ENCODE measurements at places on chromosomes 13 and 19. TPM values are rescaled to one million over a fixed set of nuclear protein-coding genes. Genes with fewer than 3 reads are reported as not detected.

The LILRA2 gene
- total RNA-seq = 4.2 TPM

The TMEM150B gene
- 1.3 TPM for total RNA-seq

The MEDAG gene
- 6.7 TPM for total RNA-seq

The JUNB gene
- 89.1 TPM for total RNA-seq

The NPAS1 gene
- total RNA-seq = 0.21 TPM

The HS6ST3 gene
- 1.6 TPM for total RNA-seq

- DNase-seq = no peak
These were observed 22.6 kb downstream of the POLR1D start for GRCh38 chr13:27644302-27644701.

GRCh38 chr13:20375871-20376270, 143.8 kb upstream of the GJB6 start:
- DNase-seq = no peak

- DNase-seq = no peak
These were observed 962 bp upstream of the IRS2 start for GRCh38 chr13:109787135-109787954.

DNA sequence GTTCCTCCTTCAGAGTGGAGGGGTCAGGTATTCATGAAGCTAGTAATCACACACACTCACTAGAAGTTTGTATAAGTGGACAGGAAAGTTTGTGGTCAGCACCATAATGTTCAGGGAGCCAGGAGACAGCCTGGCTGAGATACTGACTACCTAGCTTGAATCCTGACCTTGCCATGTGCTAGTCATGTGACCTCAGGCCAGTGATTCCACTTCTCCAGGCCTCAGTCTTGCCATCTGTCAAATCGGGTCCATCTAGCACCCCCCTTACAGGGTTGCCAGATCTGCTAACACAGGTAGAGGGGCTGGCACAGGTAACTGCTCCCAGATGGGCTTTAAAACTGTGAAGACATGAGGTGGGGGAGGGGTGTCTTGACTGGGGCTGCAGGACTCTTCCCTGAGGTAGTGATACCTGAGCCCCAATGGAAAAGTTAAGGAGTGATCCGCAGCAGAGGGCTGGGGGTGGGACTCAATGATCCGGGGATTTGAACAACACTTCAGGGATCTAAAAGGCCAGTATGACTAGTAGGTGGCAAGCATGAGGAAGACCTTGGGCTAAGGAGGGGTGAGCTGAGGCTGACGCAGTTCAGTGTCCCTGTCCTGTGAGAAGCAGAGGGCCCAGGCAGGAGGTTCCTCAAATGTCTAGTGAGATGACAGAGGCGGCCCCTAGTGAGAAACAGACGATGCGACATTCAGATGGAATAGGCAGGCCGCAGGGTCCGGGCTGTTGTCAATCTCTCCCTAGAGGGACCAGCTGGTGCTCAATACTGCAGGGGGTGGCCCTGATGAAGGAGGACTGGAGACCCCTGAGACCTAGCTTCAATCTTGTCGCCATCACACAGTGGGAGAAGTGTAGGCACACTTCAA, 8.5 kb downstream of the ACTMAP start:
- DNase-seq = no peak

DNA sequence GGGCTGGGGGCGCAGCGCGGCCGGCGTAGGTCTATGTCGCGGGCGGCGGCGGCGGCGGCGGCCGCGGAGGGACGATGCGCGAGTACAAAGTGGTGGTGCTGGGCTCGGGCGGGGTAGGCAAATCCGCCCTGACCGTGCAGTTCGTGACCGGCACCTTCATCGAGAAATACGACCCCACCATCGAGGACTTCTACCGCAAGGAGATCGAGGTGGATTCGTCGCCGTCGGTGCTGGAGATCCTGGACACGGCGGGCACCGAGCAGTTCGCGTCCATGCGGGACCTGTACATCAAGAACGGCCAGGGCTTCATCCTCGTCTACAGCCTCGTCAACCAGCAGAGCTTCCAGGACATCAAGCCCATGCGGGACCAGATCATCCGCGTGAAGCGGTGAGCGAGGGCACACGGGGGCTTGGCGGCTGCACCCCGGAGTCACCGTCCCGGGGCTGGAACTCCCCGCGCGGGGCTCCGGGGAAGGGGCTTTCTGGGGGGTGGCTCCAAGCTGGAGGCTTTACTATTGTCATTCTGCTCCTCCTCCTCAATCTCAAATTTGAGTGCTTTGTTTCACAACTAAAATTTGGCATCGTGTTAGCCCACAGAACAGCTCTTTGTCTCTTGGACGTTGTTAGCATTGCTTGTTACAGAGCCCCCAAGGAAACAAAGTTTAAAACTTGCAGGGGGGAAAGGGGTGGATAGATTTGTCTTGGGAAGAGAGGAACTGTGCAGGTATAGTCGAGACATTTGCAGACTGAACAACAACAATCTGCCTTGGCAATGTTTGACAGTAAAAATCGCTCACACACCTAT, 630 bp downstream of the RAP2A start:
- peak; percentile 22 for DNase-seq

- DNase-seq = no peak
These were observed 55.4 kb upstream of the ZNF724 start for GRCh38 chr19:23305555-23305954.

DNA sequence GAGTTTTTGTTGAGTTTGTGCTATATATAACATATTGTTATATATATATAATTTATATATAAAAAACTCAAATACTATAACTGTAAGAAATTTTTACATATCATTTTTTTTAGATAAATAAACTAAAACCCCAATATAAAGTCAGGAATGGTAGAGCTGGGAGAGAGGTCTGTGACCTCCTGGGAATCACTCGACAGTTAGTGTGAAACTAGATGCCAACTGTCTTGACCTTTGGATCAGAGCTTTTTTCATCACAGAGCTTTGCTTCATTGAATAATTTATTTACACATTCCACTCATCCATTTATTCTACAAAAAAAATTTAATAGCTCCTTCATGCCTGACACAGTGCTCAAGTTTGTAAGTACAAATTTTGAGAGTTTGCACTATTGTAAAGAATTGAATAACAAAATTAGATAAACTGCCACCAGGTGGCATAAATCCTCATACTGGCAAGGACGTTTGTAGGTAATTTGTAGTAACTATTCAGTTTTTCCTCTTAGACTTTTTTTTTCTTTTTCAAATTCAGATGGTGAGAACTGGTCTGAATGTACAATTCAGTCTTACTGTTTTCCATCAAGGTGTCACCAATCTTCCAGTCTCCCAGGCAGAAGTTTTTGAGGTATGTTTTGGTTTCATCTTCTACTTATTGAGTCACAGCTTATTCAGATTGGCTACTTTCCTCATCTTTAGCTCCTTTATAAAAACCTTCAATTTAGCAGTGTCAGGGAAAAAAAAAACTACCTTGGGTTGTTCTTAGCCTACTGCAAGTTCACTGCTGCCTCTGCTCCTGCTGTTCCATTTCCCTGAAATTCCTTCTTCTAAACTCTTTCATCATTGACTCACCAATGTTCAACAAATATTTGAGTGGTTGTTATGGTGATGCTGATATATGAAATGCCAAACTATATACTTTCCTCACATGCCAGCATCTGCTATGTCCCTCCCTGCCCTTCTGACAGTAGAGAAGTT, 28.7 kb downstream of the LACC1 start:
- no peak for DNase-seq

DNA sequence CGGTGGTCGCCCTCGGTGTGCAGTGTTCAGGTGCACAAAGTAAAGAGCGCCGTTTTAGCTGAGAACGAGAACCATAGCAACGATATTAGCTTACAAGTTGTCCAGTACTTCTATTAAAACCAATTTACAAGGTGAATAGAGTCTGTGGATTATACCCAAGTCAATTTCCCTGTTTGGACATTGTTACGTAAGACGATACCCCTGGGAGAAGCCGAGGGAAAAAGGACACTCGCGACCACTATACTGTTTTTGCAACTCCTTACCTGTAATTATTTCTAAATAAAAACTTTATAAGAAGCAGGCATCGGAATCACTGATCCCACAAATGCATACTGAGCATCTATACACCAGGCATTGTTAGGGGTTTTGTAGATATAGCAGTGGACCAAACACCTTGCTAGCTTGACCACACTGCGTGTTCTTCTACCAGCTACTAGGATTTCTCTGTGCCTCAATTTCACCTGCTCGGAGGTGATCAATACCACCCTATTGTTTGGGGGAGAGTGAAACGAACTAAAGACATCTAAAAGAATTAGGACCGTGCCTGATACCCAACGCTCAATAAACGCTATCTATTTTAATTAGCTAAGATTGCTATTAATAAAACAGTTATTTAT, 488 bp upstream of the EEF2 start:
- DNase-seq = no peak

DNA sequence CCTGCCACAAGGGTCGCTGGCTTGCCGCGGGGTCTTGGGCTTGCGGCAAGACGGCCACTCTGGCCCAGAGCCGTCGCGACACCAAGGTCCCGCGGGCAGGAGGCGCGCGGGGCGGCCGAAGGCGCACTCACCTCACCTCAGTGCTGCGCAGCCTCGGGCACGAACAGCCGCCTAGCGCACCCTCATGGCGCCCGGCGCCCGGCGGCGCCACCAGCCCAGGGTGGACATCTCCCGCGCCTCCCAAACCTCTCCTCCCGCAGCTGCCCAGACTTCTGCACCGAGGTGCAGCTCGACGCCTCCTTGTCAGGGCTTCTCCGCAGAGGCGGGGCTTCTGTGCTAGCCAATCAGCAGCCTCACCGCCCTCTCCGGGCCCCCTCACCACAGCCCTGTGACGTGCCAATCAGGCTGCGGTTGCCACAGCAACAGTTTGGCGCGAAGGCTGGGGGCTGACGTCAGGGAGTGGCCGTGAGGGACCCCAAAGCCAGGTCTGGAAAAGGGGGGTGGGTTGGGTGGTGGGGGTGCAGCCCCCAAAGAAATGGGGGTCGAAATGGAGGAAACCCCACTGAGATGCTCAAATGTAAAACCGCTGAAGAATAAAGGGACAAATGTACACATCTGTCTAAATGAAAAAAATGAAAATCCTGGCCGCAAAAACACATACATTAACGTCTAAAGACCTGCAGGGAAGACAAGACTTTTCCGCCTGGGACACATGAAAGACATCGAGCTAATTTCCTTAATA, at the start of the genes PEG3 and ZIM2:
Gene PEG3, minus strand, starts transcription at position 276 of the 742 bp plus-strand sequence. CDS start 16,071 bp downstream, outside the sequence.
Gene ZIM2, minus strand, starts transcription at position 276 of the 742 bp plus-strand sequence. CDS start 16,449 bp downstream, outside the sequence.
- DNase-seq = peak; percentile 59
